ENCODE measurements at places on chromosomes 4 and X. TPM values are rescaled to one million over a fixed set of nuclear protein-coding genes. Genes with fewer than 3 reads are reported as not detected.

- no peak overlapping the region for H3K27ac ChIP-seq
- H3K36me3 ChIP-seq, result no peaks in the 10 kb centered on the region
- no peaks in the 10 kb centered on the region for H3K4me1 ChIP-seq
- H3K4me3 ChIP-seq, result no peak overlapping the region
- no peaks in the 10 kb centered on the region for H3K27me3 ChIP-seq
Observed at GRCh38 chrX:70505451-70505841, 60.8 kb downstream of the DLG3 start.

Gene CLNK
- total RNA-seq, result 0.49 TPM

Gene CDKL2
- total RNA-seq, result 0.27 TPM

DNA sequence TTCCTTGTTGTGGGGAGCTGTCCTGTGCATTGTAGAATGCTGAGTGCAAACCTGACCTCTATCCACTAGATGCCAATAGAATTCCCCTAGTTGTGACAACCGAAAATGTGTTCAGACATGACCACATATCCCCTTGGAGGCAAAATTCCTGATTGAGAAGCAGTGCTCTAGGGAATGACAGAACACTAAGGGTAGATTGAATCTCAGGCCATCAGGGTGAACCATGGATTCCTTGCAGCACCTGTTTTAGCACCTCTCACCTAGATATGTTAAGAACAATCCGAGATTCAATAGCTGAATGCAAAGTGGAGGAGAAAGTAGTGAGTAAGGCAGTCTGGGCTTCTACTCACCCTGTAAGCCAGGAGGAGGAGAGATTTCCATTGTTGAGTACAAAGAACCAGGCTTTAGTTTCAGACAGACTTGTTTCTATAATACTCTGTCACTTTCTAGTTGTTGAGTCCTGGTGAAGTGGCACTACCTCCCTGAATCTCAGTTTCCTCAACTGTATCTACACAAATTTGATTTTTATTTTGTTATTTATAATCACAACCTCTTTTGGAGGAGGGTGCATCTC is 111.0 kb upstream of the RAP2C start:
- no peaks in the 10 kb centered on the region for H3K4me1 ChIP-seq
- DNase-seq, result no peak
- no peak overlapping the region for H3K4me3 ChIP-seq
- no peaks in the 10 kb centered on the region for H3K27me3 ChIP-seq
- H3K27ac ChIP-seq, result no peak overlapping the region

- no peak for DNase-seq
- no peak overlapping the region for H3K27ac ChIP-seq
- H3K36me3 ChIP-seq, result peaks cover 12% of the 10 kb centered on the region
Observed at GRCh38 chr4:106095408-106095807, 200.1 kb downstream of the NPNT start.

GRCh38 chrX:132412208-132412607 is 76.6 kb downstream of the MBNL3 start:
- no peaks in the 10 kb centered on the region for H3K36me3 ChIP-seq
- no peak for DNase-seq
- no peak overlapping the region for H3K27ac ChIP-seq
- no peaks in the 10 kb centered on the region for H3K27me3 ChIP-seq

- H3K36me3 ChIP-seq, result no peaks in the 10 kb centered on the region
- DNase-seq, result no peak
- H3K4me1 ChIP-seq, result no peaks in the 10 kb centered on the region
Observed at GRCh38 chr4:186002853-186003252, 66.1 kb upstream of the TLR3 start.

GRCh38 chr4:130808492-130808891 is 1712.5 kb downstream of the C4orf33 start:
- H3K4me3 ChIP-seq, result no peak overlapping the region
- no peak overlapping the region for H3K27ac ChIP-seq
- H3K27me3 ChIP-seq, result no peaks in the 10 kb centered on the region
- DNase-seq, result no peak

GRCh38 chr4:37279894-37280592 is 35.5 kb downstream of the NWD2 start:
- H3K4me1 ChIP-seq, result no peaks in the 10 kb centered on the region
- H3K4me3 ChIP-seq, result no peak overlapping the region
- no peaks in the 10 kb centered on the region for H3K27me3 ChIP-seq
- H3K27ac ChIP-seq, result no peak overlapping the region
- DNase-seq, result no peak

DNA sequence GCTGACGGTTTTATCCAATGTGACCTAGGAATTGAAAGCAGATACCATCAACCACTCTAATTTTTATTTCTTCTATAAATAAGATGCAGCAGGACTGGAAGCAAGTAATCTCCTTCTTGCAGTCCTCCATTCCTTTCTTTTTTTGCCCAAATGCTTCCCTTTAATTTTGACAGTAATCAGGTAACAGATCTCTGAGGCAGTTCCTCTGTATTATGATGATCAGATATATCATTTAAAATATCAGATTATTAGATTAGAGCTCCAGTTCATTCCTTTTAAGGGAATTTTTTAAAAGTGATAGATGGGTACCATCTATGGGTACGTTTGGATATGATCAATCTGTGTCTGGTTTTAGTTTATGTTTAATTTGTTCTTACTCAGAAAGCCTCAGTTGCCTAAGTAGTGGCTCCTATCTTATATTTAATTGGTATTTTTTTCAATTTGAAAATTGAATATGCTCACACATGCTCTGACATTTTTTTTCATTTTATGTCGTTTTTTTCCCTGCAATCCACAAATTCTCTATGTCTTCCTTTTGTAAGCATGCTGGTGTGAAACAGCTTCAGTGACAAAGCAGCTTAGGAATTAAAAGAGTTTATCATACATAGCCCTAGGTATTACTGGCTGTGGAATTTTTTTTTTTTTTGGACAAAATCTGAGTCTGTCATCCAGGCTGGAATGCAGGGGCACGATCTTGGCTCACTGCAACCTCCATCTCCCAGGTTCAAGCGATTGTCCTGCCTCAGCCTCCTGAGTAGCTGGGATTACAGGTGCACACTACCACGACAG is 73.7 kb upstream of the ANK2 start:
- no peaks in the 10 kb centered on the region for H3K4me1 ChIP-seq
- no peaks in the 10 kb centered on the region for H3K36me3 ChIP-seq
- H3K4me3 ChIP-seq, result no peak overlapping the region

DNA sequence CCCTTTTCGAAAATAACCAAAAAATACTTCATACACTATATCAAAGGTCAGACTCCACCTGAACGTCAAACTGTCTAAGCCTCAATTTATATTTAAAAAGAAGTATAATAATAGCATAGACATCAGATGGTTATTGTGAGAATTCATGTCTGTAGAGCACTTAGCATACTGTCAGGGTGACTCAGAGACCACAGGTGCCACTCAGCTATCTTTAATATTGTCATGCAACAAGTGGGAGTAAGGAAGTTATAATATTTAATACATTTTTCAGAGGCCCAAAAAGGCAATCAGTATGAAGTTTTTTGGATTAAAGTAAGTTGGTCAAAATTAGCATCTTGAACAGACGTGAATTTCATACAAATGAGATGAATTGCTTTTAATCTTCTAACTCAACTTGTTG is 93.3 kb downstream of the PHOX2B start:
- no peaks in the 10 kb centered on the region for H3K27me3 ChIP-seq
- H3K4me1 ChIP-seq, result no peaks in the 10 kb centered on the region
- no peak overlapping the region for H3K4me3 ChIP-seq
- H3K27ac ChIP-seq, result no peak overlapping the region

DNA sequence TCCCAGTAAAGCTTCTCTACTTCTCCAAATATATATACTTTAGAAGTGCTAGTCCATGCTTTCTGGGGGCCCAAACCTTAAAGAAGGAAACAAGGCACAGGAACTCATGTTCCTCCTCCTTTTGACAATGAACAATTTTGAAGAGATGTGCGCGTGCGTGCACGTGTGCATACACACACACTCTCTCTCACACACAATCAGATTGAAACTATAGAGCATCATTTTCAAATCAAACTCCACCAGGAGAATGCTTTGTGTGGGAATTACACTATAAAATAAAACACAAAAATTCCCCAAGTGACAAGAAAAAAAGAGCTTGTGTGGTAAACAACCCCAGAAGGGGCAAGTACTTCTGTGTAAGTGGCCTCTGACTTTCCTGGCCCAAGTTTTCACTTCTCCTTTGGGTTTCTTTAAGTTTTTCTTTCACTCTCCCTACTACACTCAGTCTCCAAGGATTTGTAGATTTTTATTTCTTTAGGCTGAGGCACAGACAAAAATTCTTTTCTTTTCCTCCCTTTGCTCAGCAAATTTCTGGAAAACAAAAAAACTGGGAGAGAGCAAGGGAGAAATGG is 46.6 kb upstream of the SHISA3 start:
- no peaks in the 10 kb centered on the region for H3K36me3 ChIP-seq
- H3K4me1 ChIP-seq, result no peaks in the 10 kb centered on the region
- no peak for DNase-seq
- no peak overlapping the region for H3K27ac ChIP-seq

- H3K36me3 ChIP-seq, result no peaks in the 10 kb centered on the region
- H3K4me1 ChIP-seq, result no peaks in the 10 kb centered on the region
- DNase-seq, result no peak
- no peaks in the 10 kb centered on the region for H3K27me3 ChIP-seq
- no peak overlapping the region for H3K27ac ChIP-seq
Observed at GRCh38 chr4:178633263-178633662, 1191.0 kb upstream of the AGA start.

Gene SPANXN3
- not detected for total RNA-seq

DNA sequence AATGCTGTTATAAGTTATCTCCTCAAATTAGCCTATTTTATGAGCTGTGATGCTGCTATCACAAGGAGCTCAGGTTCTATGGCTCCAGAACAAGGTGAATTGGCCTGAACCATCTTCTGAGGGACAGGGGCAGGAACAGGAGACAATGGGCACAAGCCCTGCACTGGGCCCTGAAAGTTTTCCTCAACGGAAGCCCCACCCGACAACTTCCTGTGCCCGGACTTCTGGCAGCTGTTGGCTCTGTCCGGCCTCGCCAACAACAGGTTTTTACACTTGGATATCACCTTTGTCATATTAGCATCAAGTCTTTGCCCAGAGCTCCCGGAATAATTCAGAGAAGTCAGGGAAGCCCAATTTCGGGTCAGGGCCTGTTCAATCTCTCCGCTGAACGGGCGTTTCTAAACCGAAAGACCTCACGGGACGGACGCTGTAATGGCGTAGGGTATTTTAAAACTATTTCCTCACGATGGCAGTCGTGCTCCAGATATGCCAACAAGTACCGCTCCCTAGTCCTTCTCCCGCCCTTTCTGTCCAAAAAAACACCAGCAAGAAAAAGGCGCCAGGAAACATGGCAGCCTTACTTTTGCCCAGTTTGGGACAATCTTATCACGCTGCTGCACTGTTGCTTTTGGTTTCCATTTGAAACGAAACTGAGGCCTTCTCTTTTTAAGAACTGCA is 201.0 kb upstream of the STK26 start:
- no peaks in the 10 kb centered on the region for H3K27me3 ChIP-seq
- peak overlapping the region; percentile 86 for H3K27ac ChIP-seq
- H3K36me3 ChIP-seq, result no peaks in the 10 kb centered on the region
- peaks cover 17% of the 10 kb centered on the region for H3K4me1 ChIP-seq
- peak overlapping the region; percentile 56 for H3K4me3 ChIP-seq
- no peak for DNase-seq

- no peak overlapping the region for H3K4me3 ChIP-seq
- H3K27me3 ChIP-seq, result no peaks in the 10 kb centered on the region
- no peaks in the 10 kb centered on the region for H3K36me3 ChIP-seq
- H3K4me1 ChIP-seq, result no peaks in the 10 kb centered on the region
Observed at GRCh38 chrX:43643201-43643600, 12.9 kb upstream of the MAOA start.

DNA sequence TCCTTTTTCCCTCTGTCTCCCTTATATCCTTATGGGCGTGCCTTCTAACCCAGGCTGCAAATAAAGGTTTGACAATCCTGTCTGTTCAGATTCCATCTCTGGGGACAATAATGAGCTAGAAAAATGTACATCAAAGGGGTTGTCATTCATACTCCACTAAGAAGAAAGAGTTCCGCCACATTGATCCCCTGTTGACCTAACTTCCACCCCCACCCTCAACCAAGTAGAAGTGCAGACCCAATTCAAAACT is 541 bp upstream of the GABRA3 start:
- no peak overlapping the region for H3K4me3 ChIP-seq
- H3K4me1 ChIP-seq, result no peaks in the 10 kb centered on the region
- H3K27me3 ChIP-seq, result no peaks in the 10 kb centered on the region
- H3K36me3 ChIP-seq, result no peaks in the 10 kb centered on the region

DNA sequence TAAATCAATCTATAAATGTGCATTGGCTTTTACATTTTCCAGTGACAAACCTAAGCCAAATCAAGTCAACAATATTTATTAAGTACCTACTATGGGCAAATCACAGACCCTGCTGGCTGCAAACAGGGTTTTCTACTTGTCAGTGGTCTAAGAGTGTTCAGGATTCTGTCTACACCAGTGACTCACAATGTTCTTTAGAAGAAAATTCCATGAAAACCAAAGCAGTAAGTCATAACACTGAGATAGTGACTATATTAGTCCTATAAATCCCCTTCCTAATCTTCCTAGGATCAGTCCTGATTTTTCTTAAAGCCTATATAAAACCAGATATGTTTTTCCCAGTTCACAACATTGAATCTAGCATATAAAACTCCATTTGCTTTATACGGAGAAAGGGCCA is 69.7 kb downstream of the PPP3CA start:
- H3K27me3 ChIP-seq, result no peaks in the 10 kb centered on the region
- no peak for DNase-seq
- H3K27ac ChIP-seq, result no peak overlapping the region
- H3K36me3 ChIP-seq, result peaks cover 4% of the 10 kb centered on the region

- H3K4me3 ChIP-seq, result no peak overlapping the region
- H3K4me1 ChIP-seq, result no peaks in the 10 kb centered on the region
- no peak overlapping the region for H3K27ac ChIP-seq
- no peaks in the 10 kb centered on the region for H3K36me3 ChIP-seq
- no peak for DNase-seq
Observed at GRCh38 chr4:179164267-179164999, 1722.2 kb upstream of the AGA start.

DNA sequence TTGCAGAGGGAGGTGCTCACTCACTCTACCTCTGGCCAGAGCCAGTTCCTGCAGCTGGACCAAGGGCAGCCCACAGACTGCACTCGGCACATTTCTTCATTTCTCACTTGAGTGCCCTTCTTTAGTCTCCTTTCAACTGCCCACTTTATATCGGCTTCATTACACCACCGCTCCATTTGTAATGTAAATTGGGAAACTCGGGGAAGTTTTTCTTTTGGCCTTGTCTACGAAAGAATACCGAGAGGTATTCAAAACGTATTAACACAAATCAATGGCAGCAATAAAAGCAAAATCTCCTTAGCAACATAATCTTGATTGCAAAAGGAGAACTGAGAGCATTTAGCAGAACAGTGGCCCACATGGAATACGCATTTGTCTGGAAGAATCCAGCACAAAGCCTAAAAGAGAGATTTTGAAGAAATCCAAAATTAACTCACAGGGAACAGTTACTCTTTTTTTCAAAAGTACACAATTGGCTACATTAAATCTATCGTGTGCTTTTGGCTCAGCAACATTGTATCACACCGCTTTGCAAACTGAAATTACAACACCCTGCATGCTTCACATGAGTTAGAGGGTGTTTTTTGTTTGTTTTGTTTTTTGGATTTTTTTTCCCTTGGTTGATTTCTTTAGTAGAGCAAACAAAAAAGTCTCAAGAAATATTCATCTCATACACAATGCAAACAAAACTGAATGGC is 62.6 kb downstream of the CHIC2 start:
- no peaks in the 10 kb centered on the region for H3K27me3 ChIP-seq
- no peak for DNase-seq
- H3K27ac ChIP-seq, result no peak overlapping the region
- no peak overlapping the region for H3K4me3 ChIP-seq
- H3K4me1 ChIP-seq, result no peaks in the 10 kb centered on the region

- no peaks in the 10 kb centered on the region for H3K4me1 ChIP-seq
- H3K27ac ChIP-seq, result no peak overlapping the region
- DNase-seq, result no peak
- H3K4me3 ChIP-seq, result no peak overlapping the region
- H3K27me3 ChIP-seq, result no peaks in the 10 kb centered on the region
Observed at GRCh38 chr4:8417071-8417614, 23.4 kb downstream of the ACOX3 start.

Gene AWAT2
- total RNA-seq, result not detected

Gene EVC
- total RNA-seq, result 1.1 TPM

Gene SUPT20HL1
- not detected for total RNA-seq

Measured in B cell (primary cell).